Activated CD4-positive, alpha-beta T cell treated with anti-CD3 and anti-CD28 coated beads for 36 hours (primary cell): ENCODE measurements at places on chromosomes 16 and 17. TPM values are rescaled to one million over a fixed set of nuclear protein-coding genes. Genes with fewer than 3 reads are reported as not detected.

ZDHHC1 gene
- total RNA-seq = 0.58 TPM

CNTD1 gene
- total RNA-seq = not detected

- no peak for DNase-seq
These were observed 54.7 kb upstream of the IL34 start for GRCh38 chr16:70591615-70592014.

DNA sequence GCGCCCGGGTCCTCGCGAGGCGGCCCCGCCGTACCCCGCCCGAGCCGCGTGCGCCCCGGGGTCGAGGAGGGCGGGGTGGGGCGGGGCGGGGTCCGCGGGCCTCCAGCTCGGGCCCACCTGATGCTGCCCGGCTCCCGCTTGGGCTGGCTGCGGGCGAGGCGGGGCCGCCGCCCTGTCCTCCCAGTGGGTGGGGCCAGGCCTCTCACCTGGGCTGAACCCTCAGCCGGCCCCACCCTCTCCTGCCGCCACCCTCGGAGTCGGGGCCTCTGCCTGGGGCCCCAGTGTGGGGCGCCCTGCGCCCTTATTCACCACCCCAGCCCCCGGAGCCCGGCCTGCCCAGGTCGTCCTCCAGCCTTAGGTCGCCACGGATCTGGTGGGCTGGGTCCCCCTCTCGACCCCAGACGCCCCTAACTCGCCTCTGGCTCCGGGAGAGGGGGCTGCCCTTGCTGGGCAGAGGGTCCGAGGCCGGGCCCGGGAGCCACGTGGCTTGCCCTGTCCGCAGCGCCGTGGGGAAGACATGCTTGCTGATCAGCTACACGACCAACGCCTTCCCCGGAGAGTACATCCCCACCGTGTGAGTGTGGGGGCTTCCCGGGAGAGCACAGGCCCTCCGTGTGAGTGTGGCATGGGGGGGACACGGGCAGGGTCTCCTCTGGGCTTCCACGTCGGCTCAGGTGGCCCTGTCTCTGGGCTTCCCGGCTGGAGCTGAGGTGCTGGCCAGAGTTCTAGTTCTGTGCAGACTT is 578 bp downstream of the RAC3 start:
- DNase-seq = peak; percentile 74

GRCh38 chr16:3101841-3102470 is 2.9 kb upstream of the ZSCAN10 start:
- peak; percentile 54 for DNase-seq

GRCh38 chr17:62824290-62825131 is 16.4 kb upstream of the MARCHF10 start:
- DNase-seq = no peak

GRCh38 chr16:65318138-65318537 is 196.3 kb upstream of the CDH11 start:
- DNase-seq = no peak

DNA sequence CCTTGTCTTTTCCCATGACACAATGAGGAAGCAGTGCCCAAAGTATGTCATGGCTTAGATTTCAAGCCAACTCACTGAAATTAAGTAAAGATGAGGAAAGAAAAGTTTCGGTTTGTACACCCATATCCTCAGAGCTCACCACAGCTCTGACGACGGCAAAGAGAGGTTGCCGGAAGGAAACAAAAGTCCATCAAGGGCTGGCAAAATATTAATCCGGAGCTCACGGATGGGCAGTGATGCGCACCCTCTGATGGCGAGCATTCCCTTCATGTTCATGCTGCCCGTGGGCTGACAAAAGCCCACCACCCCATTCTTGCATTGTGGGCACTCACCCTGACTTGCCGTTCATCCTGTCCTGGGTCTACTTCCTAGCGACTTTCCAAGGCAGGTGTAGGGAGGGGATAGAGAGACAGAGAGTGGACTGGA is 103.1 kb downstream of the SOX9 start:
- DNase-seq = no peak

- DNase-seq = no peak
These were observed 39.3 kb downstream of the BAIAP2 start for GRCh38 chr17:81073967-81074839.

DNA sequence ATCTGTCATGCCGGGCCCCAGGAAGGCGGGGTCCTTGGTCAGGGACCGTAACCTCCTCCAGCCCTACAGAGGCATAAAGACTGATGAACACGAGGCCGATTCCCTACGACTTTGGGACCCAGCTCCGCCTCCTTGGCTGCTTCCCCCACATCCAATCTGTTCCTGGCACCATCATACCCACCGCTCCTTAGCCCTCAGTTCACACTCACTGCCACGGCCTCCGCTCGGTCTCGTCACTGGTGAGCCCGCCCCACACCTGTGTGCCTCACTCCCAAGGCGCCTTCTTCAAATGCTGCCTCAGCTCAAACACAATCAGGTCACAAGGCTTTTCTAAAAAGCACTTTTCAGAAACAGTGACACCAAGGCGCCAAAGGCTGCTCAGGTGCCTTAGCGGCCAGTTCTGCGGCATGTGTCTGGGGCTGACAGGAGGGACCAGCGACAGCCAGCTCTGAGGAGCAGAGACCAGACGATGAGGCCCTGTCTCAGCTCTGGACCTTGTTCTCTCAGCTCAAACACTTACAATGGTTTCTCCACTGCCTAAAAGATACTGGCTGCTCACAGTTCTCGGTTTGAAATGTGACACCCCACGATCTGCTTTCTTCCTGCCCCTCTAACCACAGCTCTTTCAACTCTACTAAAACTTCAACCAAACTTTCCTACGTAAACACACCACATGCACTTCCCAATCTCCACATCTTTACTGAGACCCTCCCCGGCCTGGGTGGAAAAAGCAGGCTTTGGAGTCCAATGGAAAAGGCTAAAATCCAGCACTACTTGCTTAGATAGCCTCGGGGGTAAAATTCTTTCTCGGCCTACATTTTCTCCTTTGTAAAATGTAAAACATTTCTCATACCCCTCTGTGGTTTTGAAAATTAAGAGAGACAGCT is 33.2 kb downstream of the CYB5D2 start:
- peak; percentile 66 for DNase-seq

GRCh38 chr16:50712560-50712898 is 19.1 kb downstream of the NOD2 start:
- no peak for DNase-seq
